Fibroblast of lung (primary cell): ENCODE measurements at places on chromosomes 16 and 17.

DNA sequence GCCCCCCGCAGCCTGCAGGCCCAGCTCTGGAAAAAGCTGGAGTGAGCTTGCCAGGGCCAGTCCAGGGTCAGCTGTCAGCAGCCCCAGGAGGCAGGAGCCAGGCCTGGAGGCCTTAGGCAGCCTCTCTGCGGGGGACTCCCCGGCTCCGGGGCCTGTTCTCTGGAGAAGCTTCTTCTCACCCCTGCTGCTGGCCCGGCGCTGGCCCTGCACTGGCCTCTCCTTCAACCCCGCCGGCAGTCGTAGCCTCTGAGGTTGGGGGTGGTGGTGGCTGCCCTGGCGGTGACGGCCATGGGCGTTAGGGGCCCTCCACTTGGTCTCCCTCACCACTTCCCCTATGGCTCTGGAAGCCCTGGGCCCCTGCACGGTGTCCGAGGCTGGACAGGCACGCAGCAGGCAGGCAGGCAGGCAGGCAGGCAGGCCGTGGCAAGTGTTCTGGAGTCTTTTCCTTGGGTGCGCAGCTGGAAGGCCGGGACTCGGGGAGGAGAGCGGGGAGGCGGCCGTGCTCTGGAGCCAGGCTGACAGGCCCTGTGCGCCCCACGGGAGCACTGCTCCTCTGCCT lies 2.1 kb downstream of the FOXF1 start:
- DNase-seq = peak; percentile 45

DNA sequence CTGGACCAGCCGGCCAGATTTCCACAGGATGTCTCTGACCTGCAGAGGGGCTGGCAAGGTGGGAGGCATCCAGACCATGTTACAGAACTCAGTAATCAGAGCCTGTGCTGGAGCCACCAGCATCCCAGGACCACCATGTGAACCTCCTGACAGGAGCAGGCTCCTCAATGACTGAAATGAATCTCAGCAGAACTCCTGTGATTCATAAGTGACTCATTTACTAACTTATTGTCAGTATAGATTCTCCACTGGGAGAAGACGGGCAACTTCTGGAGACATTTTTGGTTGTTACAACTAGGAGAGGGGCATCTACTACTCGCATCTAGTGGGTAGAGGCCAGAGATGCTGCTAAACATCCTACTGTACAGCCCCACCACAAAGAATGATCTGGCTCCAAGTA lies 3.1 kb upstream of the WWOX start:
- no peak for DNase-seq

- DNase-seq = no peak
These were observed at the start of gene P4HB for GRCh38 chr17:81859906-81860755. P4HB (minus strand) TSS chr17:81860535; CDS start chr17:81860471, 64 bp downstream.

- DNase-seq = no peak
These were observed 8.5 kb upstream of the MYCBPAP start for GRCh38 chr17:50499721-50500120.

- no peak for DNase-seq
These were observed 51.0 kb downstream of the TIMM22 start for GRCh38 chr17:1047879-1048470.

- peak; percentile 15 for DNase-seq
These were observed 163.2 kb downstream of the TOX3 start for GRCh38 chr16:52383640-52384292.
